RPMI7951 (cell line): ENCODE measurements at places on chromosomes 7 and 10.

GRCh38 chr7:105457619-105458225 lies 64.3 kb downstream of the PUS7 start:
- DNase-seq: no peak

GRCh38 chr10:77977934-77978333 lies 51.4 kb upstream of the DLG5 start:
- DNase-seq: no peak

DNA sequence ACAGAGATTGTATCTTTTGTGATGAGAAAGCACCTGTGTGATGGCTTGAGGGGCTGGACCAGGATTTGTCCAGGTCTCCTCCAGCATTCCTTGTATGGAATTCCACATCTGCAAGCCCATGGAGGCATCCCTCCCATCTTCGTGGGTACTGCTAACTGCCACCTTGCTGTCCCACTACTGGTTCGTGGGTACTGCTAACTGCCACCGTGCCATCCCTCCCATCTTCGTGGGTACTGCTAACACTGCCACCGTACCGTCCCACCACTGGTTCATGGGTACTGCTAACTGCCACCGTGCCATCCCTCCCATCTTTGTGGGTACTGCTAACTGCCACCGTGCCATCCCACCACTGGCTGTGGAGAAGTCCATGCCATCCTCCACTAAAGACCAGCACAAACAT lies 111.7 kb downstream of the LARP4B start:
- no peak for DNase-seq

DNA sequence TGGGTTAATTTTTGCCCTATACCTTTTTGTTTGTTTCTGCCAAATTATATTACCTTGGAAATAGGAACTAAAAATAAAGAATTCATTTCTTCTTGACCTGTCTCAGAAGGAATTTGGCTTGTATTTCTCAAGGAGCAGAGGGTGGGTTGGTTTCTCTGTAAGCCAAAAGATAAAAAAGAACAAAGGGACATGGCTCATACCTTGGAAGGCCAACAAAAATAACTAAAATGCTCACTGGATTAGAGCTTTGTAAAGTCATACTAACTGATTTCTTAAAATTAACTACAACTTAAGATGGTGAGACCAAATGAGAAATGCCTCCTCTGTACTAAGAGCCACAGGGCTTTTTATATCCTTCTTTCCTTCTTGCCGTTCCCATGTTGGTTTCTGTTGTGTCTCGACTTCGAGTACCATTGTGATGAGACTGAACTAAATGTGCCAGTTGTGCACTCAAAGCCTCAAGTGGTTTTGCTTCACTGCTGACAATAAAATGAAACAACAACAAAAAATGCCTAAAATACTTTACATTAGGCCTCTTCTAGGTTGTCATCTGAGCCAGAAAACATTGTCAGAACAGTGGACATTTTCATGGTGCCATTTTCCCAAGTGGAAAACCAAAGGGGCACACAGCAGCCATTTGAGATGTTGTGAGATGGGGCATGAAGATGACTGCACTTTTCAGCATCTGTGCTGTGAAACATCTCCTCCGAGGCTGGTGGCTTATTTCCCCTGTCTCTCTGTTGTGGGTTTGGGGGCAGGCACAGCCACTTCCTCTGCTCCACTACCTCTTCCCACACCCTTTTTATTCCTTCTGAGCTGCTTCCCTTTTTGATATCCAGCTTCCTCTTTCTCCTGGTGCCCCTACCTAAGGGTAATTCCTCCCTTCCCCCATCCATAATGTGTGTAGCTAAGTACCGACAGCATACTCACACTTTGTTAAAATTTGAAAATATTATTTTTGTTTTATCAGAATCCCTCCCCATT lies 51.8 kb upstream of the AGR3 start:
- no peak for DNase-seq

- peak; percentile 67 for DNase-seq
Observed at GRCh38 chr7:155219947-155220769, 77.5 kb upstream of the INSIG1 start.

DNA sequence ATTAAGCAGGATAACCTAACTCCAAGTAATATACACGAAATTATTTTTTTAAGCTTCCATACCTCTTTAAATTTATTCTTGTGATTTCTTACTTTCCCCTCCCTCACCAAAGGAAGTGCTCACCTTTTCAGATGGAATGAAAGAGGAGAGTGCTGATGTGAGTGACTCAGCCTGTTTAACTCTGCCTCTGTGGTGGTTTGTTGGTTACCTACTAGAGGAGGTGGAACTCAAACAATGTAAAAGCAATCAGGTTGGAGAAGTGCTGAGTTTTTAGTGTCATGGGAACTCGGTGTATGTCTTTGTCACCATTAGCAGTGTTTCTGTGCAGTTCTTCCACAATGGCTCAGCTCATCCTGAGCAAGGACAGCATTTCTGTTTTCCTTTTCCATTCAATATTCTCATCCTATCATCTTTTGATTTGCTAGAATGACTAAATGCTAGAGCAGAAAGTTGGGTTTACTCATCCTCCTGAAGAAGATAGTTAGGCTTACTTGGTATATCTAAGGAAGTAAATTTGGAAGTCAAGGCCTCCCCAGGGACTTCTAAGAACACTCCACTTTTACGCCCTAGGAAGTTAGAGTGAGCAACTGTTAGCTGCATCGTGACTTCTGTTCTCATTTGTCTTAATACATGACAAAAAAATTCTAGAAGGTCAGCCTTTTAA lies 6.0 kb downstream of the ADD3 start:
- no peak for DNase-seq

GRCh38 chr10:124008187-124008586 lies 85.2 kb downstream of the CHST15 start:
- no peak for DNase-seq

- DNase-seq: no peak
Observed at GRCh38 chr7:155425011-155425340, 33.0 kb upstream of the EN2 start.

- peak; percentile 11 for DNase-seq
Observed at GRCh38 chr7:12490107-12490688, 80.3 kb upstream of the SCIN start.

- DNase-seq: peak; percentile 14
Observed at GRCh38 chr7:158572000-158572828, 15.4 kb downstream of the PTPRN2 start.

GRCh38 chr7:140402178-140402835 lies 1.6 kb upstream of the RAB19 start:
- peak; percentile 41 for DNase-seq

GRCh38 chr10:52525761-52526160 lies 211.7 kb downstream of the DKK1 start:
- DNase-seq: no peak

DNA sequence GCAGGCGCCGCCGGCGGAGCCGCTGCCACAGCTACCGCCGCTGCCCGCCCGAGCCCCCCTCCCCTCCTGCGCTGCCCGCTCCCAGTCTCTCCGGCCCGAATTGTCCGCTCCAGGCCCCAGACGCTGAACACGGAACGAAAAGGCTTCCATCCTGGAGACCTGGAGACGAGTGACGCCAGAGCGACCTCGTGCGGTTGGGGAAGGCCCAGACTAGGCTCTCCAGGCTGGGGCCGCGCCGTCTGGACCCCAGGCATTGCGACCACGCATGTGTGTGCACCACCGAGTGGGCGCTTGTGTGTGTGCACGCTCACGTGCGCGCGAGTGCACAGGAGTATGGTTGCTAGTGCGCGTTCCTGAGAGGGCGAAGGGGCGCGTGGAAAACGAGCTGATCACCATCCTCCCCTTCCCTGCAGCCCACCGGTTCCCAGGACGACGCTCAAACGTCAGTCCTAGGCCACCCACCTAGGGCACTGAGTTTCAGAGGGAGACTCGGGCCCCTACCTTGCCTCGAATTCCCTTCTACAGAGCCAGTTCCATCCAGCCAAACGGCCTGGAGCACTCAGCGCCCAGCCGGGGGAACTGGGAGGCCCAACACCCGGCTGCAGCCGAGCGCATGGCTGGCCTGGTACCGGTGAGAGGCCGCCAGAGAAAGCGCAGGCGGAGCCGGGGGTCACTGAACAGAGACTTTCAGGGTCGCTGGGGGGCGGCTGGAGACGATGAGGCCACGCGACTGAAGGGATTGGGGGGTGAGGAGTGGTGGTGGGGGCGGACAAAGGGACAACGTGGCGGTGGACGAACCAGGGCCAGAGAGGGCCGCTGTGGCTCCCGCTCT lies 11.6 kb downstream of the LBX1 start:
- DNase-seq: peak; percentile 18

DNA sequence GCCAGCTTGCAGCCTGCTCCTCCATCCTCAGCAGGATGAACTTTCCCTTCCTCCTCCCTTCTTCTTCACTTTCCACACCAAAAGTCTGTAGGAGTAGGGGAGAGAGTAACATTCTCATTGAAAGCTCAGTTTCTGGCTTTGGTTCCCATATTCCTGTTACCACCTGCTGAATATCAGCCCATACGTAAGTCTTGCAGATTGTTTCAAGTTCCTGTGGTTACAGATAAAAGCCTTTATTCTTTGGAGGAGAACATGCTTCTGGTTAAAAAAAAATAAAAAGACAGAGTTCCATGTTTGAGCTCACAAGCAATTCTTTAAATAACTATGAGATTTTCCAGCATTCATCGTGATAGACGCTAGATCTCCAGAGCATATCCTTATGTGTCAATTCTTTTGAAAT lies 637.3 kb downstream of the SUGCT start:
- no peak for DNase-seq

DNA sequence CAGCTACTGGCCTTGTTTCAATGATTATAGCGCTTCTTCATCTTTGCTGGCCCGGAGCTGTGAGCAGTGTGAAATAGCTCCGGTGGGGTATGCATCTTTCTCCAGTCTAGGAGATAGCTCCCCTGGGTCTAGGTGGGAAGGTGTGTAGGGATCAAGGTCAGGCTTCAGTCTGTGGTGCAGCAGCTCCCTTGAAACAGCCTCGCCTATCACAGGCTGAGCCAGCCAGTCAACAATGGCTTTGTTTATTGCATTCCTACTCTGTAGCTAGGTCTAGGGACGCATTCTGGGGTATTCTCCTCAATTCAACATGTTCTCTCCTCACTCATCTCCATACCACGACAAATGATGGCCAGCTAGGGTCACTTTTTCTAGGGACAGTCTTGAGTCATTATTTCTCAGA lies 646.8 kb upstream of the IGFBP3 start:
- DNase-seq: no peak

DNA sequence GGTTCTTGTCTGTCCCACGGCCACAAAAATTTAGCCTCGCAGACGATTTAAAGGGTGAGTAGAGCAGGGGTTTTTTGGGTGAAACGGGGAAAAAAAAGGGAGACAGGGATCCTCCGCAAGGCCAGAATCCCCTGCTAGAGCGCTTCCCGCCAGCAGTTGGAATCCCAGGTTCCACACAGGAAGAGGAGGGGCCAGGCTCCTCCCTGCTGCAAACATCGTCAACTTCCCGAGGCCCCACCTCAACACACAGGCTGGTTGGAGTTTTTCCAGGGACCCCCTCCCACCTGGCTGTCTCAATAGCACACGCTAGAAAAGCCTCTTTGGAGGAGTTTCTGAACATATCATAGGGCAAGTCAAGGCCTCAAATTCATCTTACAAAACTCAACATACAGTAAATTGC lies 112.7 kb downstream of the MTERF1 start:
- DNase-seq: no peak

DNA sequence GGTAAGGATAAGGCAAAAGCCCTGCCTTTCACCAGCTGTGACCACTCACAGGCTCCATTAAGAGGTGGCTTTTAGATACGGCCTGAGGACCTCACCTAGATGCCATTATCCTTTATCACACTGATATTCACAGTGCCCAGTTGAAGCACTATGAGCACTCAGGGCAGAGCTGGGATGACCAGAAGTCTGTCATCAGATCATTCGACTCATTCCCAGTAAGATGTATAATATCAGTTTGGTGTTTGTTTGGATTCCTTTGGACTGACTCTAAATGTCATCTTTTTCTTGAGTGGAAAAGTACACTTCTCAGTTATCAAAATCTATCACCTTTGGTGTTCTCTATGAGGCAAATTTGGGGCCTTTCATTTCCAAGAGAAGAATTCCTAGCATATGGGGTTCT lies 18.7 kb downstream of the CCDC136 start:
- DNase-seq: no peak

DNA sequence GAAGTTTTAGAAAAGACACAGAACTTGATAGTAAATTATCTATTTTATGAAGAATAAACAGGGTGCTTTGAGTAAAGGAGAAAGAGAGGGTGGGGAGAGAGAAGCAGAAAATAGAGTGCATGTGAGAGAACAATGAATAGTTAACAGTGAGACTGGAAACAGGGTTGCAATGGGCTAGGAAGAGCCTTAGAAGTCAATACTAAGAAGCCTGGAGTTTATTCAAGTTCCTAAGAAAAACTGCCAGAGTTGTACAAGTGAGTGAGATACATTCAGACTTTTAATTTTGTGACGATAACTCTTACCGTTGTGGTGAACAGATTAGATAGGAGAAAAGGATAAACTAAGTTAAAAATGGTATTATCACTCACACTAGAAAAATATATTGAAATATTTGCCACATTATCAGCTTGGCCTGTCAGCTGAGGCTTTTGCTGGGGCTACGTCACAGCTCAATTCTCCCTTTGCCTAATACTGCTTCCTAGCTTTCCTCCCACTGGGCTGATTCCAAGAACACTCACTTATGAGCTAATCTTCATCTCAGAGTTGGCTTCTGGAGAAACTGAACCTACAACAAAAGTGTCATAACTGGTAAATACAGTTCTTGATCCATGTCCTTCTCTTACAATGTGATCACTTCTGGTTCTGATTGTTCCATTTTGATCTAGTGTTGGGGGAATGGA lies 92.7 kb downstream of the SEMA3D start:
- no peak for DNase-seq

DNA sequence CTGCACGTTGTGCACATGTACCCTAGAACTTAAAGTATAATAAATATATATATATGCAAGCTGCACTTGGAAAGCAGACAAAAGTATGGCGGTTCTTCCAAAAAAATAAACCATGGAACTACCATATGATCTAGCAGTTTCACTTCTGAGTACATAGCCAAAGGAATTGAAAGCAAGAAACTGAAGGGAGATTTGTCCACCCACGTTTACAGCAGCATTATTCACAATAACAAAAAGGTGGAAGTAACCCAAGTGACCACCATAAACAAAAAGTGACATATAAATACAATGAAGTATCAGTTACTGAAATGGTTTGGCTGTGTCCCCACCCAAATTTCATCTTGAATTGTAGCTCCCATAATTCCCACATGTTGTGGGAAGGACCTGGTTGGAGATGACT lies 525.3 kb upstream of the CELF2 start:
- no peak for DNase-seq

DNA sequence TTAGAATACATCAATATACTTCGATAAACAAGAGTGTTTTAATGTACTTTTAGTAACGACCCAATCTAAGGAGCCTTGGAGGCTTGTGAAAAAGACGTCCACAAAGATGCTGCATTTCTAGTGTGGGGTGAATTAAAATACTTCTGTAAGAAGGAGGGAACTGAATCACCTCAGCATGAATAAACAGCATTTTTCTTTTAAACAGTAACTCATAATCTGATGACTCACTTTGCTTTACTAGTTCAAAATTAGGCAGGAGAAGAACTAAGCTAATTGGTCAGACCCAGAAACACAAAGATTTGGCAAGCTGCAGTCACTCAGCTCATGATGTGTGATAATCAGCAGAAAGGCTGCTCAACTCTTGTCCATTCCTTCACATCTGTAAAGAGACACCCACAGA lies 24.2 kb downstream of the NCOA4 start:
- peak; percentile 45 for DNase-seq

- DNase-seq: no peak
Observed at GRCh38 chr10:68950598-68950997, 5.4 kb upstream of the DDX21 start.
